GM10248 (cell line): ENCODE measurements at places on chromosomes 2 and 18.
A peak's percentile ranks its signal among the peaks of the same experiment; 100 is the strongest.

- no peak for DNase-seq
These were observed 1092.3 kb downstream of the BCL11A start for GRCh38 chr2:59461127-59461526.

DNA sequence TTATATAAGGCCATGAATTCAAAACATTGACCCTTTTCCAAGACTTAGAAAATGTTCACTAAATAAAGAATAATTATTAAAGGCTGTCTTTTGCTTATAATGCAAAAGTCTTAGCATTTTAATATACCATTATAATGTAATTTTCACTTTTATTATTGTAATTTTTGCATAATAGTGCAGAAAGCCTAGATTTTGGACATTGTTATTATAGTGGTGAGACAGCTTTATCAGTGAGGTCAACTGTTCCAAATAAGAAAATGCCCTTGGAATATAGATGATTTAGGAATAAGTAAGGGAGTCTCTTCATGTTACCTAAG is 56.6 kb downstream of the ATIC start:
- no peak for DNase-seq

DNA sequence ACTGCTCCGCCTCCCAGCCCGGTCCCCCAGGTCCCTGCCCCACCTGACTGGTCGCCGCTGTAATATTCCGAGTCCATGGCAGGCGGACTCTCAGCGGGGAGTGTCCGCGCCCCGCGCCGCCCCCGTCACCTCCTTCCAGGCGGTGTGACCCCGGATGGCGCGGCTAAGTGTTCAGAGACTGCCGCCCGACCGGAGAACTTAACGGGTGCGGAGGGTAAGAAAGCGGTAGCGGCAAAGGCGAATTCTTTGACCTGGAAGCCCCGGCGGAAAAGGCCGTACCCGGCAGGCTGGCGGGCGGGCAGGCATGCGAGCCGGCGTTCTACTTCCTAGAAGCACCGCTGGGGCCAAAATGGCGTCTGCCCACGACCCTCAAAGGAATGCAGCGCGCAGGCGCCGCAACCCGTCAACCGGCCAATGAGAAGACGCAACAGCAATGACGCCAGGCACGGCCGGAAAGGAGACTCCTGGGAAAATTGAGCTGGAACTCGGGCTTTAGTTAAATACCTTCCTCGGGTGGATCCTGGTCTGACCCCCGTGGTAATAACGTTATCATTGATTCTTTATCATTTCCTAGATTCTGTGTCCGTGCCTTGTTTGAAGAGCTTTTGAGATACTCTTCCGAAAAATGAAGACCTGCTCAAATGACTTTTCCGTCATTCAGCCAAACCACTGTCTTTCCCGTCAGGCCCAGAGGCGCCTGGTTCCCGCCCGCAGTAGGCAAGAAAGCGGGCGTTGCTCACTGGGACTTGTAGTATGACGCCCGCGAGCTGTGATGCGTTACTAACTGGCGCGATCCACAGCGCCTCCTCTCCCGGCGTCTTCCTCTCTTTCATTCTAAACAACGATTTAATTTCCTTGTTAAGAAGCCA is at the start of gene IWS1:
IWS1 (minus strand) TSS at position 358 of the 869 bp plus-strand sequence; CDS start at position 77, 281 bp downstream.
- peak; percentile 95 for DNase-seq

DNA sequence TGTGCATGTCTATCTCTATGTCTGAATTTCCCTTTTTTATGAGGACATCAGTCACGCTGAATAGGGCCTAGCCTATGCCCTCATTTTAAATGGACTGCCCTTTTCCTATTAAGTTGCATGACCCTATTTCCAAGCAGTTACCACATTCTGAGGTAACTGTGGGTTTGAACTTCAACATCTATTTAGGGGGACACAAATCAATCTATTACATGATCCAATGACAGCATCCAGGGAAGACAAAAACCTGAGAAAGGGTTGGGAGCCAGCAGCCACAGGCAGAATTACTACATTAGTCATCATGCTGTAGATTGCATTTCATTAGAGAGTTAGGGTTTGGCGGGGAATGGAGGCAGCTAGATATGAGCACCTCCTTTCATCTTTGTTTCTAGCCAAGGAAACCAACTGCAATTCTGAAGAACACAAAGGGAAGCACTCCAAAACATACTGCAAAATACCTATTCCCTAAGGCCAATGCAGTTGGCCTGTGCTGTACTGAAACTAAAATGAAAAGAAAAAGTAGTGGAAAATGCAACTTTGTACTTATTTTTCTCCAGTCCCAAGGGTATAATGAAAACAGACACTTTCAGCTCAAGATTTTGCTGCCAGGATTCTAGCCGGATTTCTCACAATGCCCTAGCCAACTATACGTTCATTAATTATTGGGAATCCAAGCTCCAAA is 40.4 kb upstream of the C1D start:
- no peak for DNase-seq

GRCh38 chr2:217988014-217988839 is 14.6 kb downstream of the TNS1 start:
- peak; percentile 83 for DNase-seq

DNA sequence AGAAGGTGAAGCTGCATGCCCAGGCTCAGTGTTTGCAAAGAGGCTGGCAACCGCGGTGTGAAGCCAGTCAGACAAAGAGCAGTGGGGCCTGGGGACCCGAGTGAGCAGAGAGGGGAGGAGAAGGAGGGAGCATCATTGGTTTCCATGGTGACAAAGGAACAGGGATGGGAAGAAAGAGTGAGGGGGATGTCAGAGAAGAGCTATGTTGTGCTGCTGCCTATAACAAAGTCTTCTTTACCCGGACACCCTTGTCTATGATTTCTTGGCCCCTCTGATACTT is 14.5 kb downstream of the TMEM247 start:
- no peak for DNase-seq
